ENCODE measurements at places on chromosomes 11 and 22.

DNA sequence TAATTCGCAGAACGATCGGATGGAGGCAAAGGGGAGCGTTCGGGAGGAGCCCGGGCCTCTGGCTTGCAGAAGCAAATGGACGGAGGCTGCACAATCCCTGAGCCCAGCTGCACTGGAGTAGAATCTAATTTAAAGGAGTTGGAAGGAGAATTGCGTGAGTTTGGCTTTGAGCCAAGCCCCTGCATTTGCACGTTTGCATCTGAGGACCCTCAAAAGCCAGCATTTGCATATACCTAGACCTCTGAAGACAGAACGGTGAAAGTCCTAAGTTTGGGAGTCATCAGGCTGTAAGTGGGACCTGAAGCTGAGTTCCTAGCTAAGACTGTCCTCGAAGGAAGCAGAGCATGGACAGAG lies 15.6 kb downstream of the TP53AIP1 start:
- DNase-seq = no peak

- peak; percentile 27 for DNase-seq
These were observed 54.7 kb downstream of the FBXO7 start for GRCh38 chr22:32528984-32529982.

DNA sequence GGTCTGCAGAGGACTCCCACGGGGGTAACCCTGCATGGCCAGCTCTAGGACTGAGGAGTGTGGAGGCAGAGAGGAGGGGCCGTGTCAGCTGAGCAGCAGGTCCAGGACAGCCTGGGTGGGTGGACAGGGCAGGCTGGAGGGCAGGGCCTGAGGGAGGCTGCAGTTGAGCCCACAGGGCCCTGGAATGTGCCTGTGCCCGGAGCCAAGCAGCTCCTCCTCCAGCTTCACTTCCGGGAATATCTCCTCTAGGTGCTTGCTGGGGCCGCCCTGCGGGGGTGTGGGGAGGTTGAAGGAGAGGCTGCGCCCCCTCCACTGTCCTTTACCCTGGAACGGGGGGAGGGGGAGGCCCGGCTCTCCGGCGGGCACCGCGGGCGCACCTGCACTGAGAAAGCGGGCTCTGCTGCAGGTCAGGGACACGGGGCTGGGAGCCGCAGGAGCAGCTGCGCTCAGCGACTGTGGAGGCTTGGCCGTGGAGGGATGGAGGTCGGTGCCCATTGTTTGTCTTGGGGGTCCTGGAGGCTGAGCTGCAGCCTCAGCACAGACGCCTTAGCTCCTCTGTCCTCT lies 1293.2 kb downstream of the BRD1 start:
- no peak for DNase-seq

GRCh38 chr11:119295178-119295577 lies 21.8 kb downstream of the MCAM start:
- DNase-seq = no peak

DNA sequence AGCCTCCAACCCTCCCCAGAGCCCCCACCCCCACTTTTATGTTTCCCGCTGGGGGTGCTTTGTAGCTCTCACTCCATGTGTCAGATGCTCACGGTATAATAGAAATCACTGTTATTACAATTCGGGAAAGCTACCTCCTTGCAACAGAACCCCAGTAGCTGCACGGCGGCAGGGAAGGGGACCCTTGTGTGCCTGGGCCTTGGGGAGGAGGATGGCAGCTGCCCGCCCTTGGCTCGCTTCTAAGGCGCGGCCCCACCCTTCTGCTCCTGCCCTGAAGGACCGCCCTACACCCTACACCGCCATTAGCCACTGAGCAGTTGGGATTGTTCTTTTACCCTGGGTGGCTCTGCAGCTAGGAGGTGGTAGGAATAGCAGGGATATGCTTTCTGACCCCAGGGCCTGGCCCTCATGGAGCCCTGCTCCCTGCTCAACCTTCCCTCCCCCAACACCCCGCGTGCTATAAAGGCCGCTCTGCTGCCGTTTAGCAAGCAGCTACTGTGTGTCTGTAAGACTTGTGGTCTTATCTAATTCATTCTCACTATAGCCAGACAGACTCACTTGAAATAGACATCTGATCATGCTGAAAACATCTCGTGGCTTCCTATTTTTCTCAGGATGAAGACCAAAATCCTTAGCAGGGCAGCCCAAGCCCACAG lies 219.7 kb downstream of the CEP164 start:
- DNase-seq = no peak
